ENCODE measurements at places on chromosomes 7 and 10. TPM values are rescaled to one million over a fixed set of nuclear protein-coding genes. Genes with fewer than 3 reads are reported as not detected.

Gene TMEM196
- total RNA-seq: not detected

Gene STRIP2
- total RNA-seq: 10.7 TPM

Gene ACBD7
- 2.6 TPM for total RNA-seq

- no peak for DNase-seq
- no peak overlapping the region for H3K4me3 ChIP-seq
- no peaks in the 10 kb centered on the region for H3K27me3 ChIP-seq
- H3K27ac ChIP-seq: no peak overlapping the region
- H3K4me1 ChIP-seq: no peaks in the 10 kb centered on the region
- no peaks in the 10 kb centered on the region for H3K36me3 ChIP-seq
Observed at GRCh38 chr7:27889800-27890199, 149.8 kb downstream of the TAX1BP1 start.

- no peak overlapping the region for H3K4me3 ChIP-seq
- no peak for DNase-seq
- no peaks in the 10 kb centered on the region for H3K4me1 ChIP-seq
- H3K27ac ChIP-seq: no peak overlapping the region
Observed at GRCh38 chr7:108794466-108794865, 224.8 kb downstream of the DNAJB9 start.

DNA sequence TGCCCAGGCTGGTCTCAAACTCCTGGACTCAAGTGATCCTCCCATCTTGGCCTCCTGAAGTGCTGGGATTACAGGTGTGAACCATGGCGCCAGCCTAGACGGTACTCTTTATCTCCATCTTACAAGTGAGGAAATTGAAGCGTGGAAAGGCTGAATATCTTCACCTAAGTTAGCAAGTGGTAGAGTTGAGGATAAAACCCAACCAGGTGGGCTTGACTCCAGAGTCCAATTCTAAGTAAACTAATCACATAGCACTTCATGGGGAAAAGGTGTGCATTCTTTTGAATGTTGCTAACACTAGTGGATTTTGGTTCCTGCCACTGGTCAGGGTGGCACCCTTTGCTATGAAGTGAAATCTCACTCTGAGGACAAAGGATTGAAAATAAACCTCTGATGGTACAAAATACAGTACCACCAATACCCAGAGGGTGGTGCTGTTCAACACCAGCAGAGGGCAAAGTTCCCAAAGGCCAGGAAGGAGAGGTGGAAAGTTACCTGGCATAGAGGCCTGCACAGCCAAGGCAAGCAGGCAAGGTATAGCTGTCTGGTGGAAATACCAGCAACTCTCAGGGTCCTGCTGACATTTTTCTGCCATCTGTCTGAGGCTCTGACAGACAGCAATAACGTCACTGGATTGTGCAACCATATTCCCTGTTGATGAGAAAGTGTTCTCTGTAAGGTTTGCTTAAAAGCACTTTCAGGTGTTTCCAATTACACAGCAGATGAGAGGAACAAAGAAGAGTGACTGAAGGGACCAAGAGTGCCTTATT lies 17.6 kb downstream of the ZDHHC16 start:
- no peaks in the 10 kb centered on the region for H3K4me1 ChIP-seq
- peak; percentile 57 for DNase-seq
- no peak overlapping the region for H3K4me3 ChIP-seq
- H3K27ac ChIP-seq: no peak overlapping the region
- peaks cover 90% of the 10 kb centered on the region for H3K36me3 ChIP-seq

GRCh38 chr7:126790763-126791162 lies 462.0 kb downstream of the GRM8 start:
- peak; percentile 49 for DNase-seq
- no peaks in the 10 kb centered on the region for H3K4me1 ChIP-seq
- no peak overlapping the region for H3K4me3 ChIP-seq
- H3K36me3 ChIP-seq: no peaks in the 10 kb centered on the region

GRCh38 chr7:45342236-45342635 lies 184.6 kb downstream of the RAMP3 start:
- H3K27me3 ChIP-seq: peaks cover 30% of the 10 kb centered on the region
- H3K36me3 ChIP-seq: no peaks in the 10 kb centered on the region
- H3K4me1 ChIP-seq: no peaks in the 10 kb centered on the region
- no peak overlapping the region for H3K4me3 ChIP-seq
- no peak for DNase-seq

DNA sequence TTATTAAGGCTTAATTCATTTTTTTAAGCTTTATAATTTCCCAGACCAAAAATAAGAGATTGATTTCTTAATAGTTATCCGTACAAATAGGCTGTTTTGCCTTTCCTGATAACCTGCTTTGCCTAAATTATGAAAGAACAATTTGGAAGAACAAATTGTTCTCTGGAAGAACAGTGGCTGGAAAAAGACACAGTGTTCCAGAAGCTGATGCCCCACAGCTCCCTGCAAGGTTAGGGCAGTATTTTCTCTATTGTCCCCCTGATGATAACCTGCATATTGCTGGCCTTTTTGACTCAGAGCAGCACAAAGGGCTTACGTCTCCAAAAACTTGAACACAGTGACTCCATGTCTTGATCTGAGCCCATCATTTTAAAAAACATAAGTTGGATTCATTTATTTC lies 151.5 kb downstream of the CSTF2T start:
- H3K36me3 ChIP-seq: no peaks in the 10 kb centered on the region
- H3K4me1 ChIP-seq: no peaks in the 10 kb centered on the region
- DNase-seq: no peak
- no peaks in the 10 kb centered on the region for H3K27me3 ChIP-seq
- no peak overlapping the region for H3K4me3 ChIP-seq
